ENCODE measurements at places on chromosomes 11 and 22. TPM values are rescaled to one million over a fixed set of nuclear protein-coding genes. Genes with fewer than 3 reads are reported as not detected.

The MS4A15 gene
- polyA plus RNA-seq: not detected

The PLAAT5 gene
- polyA plus RNA-seq: 1.5 TPM

The OR51B2 gene
- not detected for polyA plus RNA-seq

The KDM4E gene
- polyA plus RNA-seq: not detected

The PRRG4 gene
- 0.90 TPM for polyA plus RNA-seq

The KDELR3 gene
- 1.1 TPM for polyA plus RNA-seq

The RAB39A gene
- polyA plus RNA-seq: 5.6 TPM

The SCGB1D2 gene
- 5.1 TPM for polyA plus RNA-seq

The BLID gene
- not detected for polyA plus RNA-seq

The ARFIP2 gene
- 45.9 TPM for polyA plus RNA-seq

Data from brain (organoid and tissue), 16 donors.